Non-pigmented ciliary epithelial cell (primary cell): ENCODE measurements at places on chromosomes 4 and X.

DNA sequence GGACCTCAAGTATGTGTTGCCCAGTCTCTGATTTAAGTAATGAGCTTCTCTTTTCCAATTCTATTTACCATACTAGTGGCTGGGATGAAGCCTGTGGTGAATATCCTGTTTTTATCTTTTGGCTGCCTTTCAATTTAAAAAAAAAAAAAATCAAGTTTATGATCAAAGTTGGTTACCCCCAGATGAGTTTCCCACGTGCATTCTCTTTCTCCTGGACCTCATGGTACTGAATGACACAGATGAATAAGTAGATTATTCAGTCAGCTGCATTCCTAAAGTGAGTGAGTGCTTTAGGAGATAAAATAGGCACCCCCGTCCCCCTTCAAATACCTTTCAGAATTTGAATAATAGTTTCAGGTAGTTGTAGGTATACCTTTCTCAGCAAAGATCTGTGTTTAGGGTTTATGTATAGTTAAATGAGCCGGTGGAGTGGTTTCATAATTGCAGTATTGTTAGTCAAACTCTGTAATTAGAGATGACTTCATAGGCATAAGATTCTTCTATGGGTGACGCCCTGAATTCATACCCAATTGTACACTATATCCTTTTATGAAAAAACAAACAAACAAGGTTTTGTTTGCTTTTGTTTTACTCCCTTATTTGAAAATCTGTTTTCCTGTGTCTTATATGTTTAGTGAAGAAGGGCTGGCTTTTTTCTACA lies 41.9 kb downstream of the PLS3 start:
- DNase-seq: no peak

DNA sequence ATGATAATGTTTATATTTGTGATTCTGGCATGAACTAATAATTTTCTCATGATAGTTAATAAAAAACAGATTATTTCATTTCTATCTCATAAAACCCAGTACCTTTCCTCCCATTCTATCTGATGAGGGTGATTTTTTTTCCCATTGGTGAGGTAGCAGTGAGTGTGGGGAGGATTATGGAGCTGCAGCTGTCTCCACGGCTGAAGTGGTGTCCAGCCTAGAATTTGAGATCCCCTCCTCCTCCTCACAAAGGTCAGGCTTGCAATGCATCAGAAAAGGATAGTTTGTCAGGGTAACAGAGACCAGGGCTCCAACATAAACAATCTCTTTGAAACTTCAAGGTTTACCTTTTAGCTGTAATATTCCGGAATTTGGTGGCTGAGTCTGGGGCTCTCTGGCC lies 60.9 kb downstream of the C4orf51 start:
- DNase-seq: no peak

GRCh38 chr4:108433832-108434231 lies 186.5 kb upstream of the RPL34 start:
- DNase-seq: peak; percentile 66

GRCh38 chr4:113278324-113278934 lies 229.0 kb downstream of the ANK2 start:
- no peak for DNase-seq

GRCh38 chr4:180219080-180219479 lies 2024.1 kb upstream of the TENM3 start:
- no peak for DNase-seq

DNA sequence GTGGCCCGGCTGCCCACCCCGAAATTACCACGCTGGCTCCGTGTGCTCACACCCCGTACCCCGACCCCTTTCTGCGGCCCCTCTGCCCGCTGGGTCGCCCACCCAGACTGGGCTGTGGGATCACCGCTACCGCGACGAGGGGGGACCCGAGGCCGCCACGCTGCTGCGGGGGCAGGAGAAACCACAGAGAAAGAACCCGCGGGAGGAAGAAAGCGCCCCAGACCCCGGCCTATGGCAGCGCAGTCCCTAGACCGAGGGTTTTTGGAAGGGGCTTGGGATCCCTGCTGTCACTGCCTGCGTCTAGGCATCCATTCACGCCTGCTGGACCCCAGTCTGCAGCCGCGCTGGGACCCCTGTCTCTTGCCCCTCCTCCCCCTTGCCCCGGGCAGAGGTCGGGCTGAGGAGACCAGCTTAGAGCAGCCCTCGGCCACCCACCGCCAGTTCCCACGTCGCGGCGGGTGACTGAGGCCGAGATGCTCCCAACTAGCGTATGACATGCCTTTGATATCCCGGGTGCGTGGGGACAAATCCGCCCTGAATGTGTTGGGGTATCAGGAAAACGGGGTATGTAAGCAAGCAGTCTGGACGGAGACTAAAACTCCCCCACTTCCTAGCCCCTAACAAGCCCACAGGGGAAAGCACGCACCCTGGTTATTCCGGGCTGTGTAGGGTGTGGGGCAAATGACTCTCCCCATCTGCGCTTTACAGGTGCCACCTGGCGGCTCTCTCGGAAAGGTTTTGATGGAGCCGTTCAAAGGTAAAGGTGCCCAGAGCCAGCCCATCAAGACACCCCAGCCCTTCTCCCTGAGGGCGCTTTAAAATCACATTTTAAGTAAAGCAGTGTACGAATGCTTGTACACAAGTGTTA lies 862 bp upstream of the INPP4B start:
- no peak for DNase-seq
